ENCODE measurements at places on chromosomes 7 and 10. TPM values are rescaled to one million over a fixed set of nuclear protein-coding genes. Genes with fewer than 3 reads are reported as not detected.

UNC5B gene
- total RNA-seq = 1.2 TPM

PKD2L1 gene
- not detected for total RNA-seq

PRF1 gene
- not detected for total RNA-seq

IFIT1B gene
- total RNA-seq = not detected

RASA4B gene
- 3.7 TPM for total RNA-seq

SYT15 gene
- 0.08 TPM for total RNA-seq

CACNB2 gene
- 0.13 TPM for total RNA-seq

Measured in A375 (cell line).